ENCODE measurements at places on chromosomes 5 and 9. TPM values are rescaled to one million over a fixed set of nuclear protein-coding genes. Genes with fewer than 3 reads are reported as not detected.

GABBR2 gene
- total RNA-seq: not detected

ZBTB26 gene
- 11.0 TPM for total RNA-seq

EIF4EBP3 gene
- total RNA-seq: 16.2 TPM

IRX1 gene
- total RNA-seq: not detected

ASTN2 gene
- 5.1 TPM for total RNA-seq

GRCh38 chr5:150256410-150257064 is 33.0 kb downstream of the CAMK2A start:
- H3K27ac ChIP-seq: no peak overlapping the region
- H3K36me3 ChIP-seq: no peaks in the 10 kb centered on the region
- DNase-seq: no peak

Data from naive thymus-derived CD4-positive, alpha-beta T cell (primary cell).